Fibroblast of skin of left biceps (primary cell): ENCODE measurements at places on chromosomes 5 and 9.
A peak's percentile ranks its signal among the peaks of the same experiment; 100 is the strongest.

DNA sequence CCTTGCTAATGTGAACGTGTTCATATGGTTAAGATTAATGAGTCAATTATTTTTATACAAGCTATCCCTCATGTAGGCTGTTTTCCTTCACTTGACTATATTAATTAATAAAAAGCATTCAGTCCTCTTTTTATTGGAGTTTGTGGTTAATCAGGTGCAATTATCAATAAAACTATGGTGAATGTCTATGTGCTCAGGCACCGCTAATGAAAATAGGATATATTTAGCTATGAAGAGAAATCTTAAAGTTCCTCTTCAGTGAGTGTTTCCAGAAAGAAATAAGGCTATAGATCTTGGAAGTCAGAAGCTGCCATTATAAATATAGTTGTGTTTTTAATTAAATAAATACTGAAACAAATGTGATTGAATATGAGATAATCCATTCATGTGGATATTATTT lies 422.1 kb downstream of the DMAC1 start:
- no peak for DNase-seq

- DNase-seq: no peak
Observed at GRCh38 chr5:72783354-72783753, 33.1 kb upstream of the TNPO1 start.

GRCh38 chr5:1507961-1508658 lies 15.7 kb downstream of the LPCAT1 start:
- DNase-seq: no peak

DNA sequence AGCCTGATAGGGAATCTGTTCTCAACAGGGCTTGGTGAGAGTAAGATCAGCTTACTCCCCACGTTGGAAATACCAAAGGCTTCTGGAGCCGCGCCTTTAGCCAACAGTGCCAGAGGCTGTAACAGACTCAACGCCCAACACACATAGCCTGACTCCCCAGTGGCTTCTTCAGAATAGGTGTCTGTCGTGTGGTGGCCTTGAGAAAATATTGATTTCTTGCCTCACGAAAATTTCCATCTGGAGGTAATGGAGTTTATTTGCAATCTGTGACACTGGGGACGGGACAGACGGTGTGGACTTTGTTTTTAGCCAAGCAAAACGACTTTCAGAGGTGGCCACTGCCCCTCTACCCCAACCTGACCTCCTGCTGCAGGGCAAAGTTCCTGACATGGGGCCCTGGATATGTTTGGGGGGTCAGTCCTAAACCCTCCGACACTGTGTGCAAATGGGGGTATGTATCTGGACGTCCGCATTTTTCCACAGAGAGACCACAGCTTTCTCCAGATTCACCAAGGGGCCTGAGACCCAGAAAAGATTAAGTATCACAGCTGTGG lies 189.3 kb downstream of the CDK5RAP2 start:
- no peak for DNase-seq

DNA sequence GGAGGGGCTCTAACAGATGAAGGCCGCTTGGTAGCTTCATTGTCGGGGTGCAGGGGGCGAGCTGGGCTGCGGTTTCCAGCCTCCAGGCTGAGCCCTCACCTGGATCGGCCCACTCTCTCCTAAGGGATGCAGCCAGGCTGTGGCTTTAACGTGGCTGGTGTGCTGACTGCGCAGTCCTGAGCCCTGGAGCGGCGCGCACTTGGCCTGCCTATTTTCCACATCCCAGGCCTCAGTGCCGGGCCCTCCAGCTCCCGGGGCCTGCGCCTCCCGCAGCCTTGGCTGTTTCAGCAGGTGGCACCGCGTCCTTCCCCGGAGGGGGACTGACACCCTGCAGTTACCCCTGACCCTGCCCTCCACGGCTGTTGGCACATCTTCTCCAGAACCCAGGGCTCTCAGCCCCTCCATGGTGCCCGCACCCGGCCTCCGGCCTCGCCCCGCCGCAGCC lies 1.4 kb downstream of the RNU6ATAC start:
- DNase-seq: no peak

DNA sequence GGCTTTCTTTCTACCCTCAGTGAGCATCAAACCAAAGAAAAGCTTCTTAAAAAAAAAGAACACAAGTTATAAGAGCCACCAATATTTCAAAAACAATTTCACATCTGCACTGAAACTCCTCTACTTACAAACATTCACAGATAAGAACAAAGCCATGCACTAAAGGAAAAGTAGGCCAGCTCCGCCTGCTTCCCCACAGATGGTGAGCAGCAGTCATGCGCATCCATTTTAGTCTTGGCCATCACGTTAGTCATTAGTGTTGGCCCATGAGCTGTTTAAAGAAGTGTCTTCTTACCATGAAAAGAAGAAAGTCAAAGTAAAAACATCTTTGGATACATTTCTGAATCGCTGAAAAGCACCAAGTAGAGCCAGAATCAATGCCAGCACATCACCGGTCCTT lies 40.0 kb upstream of the SMIM23 start:
- DNase-seq: no peak

DNA sequence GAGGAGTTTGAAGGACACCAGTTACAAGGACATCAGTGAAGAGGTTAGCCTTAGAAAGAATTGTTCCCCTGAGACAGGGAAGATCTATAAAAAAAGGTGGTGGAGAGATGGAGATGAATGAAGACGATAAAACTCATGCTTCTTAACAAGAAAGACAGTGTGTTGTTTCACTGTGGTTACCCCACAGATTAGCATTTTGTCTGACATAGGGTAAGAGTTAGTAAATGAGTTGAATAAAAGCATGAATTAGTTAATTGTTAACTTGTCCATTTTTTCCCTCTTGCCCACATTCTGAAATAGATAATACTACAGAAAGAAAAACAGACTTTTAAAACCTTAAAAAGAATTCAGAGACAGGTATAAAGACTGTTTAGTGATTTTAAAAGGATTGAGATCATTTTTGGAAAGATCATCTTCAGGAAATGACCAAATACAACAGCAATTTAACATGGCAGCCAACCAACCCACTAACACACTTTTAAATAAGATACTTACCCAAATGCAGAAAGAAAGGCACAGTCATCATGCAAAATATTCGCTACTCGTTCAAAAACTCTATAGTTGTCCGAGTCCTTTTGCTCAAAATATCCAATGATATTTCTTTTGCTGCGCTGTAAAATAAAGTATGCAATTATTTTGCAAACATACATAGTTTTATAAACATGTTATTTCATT lies 78.5 kb downstream of the ERP44 start:
- peak; percentile 8 for DNase-seq

GRCh38 chr9:1938135-1938534 lies 77.0 kb upstream of the SMARCA2 start:
- DNase-seq: no peak

GRCh38 chr9:94847486-94847885 lies 121.0 kb downstream of the AOPEP start:
- DNase-seq: no peak

GRCh38 chr9:123615381-123615780 lies 259.4 kb downstream of the CRB2 start:
- no peak for DNase-seq

GRCh38 chr5:96839071-96839592 lies 31.4 kb upstream of the ERAP1 start:
- DNase-seq: no peak

GRCh38 chr5:83157163-83157562 lies 79.8 kb downstream of the XRCC4 start:
- no peak for DNase-seq

- DNase-seq: no peak
Observed at GRCh38 chr5:29309359-29309758, 1884.1 kb upstream of the CDH6 start.

- DNase-seq: no peak
Observed at GRCh38 chr5:60297658-60298057, 402.3 kb downstream of the DEPDC1B start.

GRCh38 chr9:95491543-95492320 lies 25.0 kb downstream of the PTCH1 start:
- no peak for DNase-seq
